ENCODE measurements at places on chromosomes 2 and 18.

- DNase-seq: no peak
Measured at GRCh38 chr2:203569677-203570316, 34.7 kb upstream of the RAPH1 start.

- no peak for DNase-seq
Measured at GRCh38 chr2:72159211-72159993, 11.7 kb upstream of the CYP26B1 start.

DNA sequence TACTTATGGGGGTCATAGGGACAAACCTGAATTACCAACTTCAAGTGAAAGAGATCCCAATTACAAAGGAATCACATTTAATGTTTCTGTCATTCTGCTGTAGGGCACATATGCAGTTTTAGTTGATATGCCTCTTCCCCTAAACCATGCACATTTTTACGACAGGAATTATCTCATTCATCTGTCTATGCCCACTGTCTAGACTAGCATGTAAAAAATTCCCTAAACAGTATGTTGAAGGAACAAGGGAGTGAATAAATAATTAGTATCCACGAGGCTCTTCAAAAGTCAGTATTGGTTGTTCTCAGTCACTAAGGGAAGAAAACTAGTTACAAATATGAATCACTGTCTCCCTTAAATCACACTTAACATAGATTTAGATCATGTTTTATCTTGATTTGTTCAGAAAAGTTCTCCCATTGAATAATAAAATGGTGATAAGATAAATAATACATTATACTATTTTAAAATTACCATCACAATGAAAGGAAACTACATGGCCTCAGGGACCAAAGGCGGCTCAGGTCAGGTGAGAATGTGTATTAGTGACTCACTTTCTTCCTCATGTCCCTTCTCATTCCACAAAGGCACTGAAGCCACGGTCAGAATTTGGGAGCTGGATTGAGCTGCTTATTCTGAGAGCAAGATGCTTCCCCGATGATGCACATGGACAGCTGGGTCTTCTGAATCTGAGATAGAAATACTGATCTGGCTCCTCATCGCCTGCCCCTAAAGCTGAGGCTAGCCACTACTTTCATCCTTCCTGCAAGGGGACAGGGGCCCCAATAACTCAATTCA is 29.1 kb downstream of the DYM start:
- DNase-seq: no peak

- DNase-seq: no peak
Measured at GRCh38 chr2:214104967-214105366, 305.9 kb upstream of the VWC2L start.

- no peak for DNase-seq
Measured at GRCh38 chr2:9887513-9887912, 44.2 kb downstream of the TAF1B start.

DNA sequence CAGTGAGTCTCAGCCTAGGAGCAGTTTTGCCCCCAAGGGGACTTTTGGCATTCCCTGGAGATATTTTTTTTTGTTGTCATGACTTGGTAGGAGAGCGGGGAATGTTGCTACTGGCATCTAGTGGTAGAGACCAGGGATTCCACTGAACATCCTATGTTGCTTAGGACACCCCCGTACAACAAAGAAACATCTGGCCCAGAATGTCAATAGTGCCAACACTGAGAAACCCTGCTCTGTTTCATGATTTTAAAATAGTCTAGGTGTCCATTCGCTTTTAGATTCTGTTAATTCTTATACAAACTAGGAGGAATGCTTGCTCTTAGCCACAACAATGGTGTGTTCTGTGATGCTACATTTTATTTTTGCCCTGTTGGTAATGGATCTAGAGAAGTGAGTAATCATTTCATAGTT is 225.8 kb upstream of the SIX3 start:
- no peak for DNase-seq

DNA sequence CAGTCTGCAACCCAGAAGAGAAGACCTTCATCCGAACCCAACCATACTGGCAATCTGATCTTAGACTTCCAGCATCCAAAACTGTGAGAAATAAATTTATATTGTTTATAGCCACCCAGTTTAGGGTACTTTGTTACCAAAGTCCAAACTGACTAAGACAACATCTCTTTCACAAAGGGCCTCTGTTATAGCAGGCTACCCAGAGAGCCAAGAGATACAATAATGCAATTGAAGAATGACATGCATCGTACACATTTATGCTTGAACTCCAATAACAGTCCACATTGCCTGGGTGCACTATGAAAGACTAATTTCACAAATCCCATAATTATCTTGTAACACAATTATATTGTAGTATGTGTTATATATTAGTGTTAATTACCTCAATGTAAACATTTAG is 39.1 kb upstream of the ANKRD44 start:
- DNase-seq: no peak

DNA sequence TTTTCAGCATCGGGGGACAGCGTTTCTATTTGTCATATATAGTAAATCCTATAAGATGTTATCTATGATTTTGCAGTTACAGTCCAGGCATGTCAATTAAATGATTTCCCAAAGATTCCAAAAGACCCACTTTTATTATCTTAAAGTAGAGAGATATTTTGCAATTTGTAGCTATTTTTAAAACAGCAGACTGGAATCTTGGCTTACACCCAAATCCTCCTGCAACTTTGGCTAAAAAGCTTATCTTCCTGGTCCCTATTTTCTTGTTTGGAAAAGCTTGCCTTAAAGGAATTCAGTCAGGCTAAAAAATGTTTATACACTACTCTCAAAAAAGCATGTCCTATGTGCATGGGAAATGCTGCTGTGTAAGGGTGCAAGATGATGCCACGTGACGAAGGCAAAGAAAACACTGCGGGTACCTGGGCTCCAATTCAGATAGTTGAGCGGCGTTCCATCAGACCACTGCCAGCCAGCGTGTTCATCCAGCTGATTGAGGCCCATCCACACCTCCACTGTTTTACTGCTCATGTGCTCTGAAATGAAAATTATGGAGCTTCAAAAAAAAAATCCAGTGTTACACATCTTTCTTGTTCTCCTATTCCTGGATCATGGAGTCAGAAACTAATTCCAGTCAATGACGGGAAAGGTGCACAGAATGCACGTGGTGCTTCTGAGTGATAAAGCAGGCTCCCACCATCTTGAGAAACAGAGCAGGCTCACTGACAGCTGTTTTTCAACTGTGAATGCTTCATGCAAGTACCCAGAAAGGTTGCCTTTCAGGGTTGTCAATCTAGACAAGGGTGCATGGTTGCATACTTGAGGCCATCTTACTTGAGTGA is 33.8 kb downstream of the PLA2R1 start:
- no peak for DNase-seq

GRCh38 chr18:58843688-58844035 is 21.0 kb upstream of the ZNF532 start:
- DNase-seq: peak; percentile 45

DNA sequence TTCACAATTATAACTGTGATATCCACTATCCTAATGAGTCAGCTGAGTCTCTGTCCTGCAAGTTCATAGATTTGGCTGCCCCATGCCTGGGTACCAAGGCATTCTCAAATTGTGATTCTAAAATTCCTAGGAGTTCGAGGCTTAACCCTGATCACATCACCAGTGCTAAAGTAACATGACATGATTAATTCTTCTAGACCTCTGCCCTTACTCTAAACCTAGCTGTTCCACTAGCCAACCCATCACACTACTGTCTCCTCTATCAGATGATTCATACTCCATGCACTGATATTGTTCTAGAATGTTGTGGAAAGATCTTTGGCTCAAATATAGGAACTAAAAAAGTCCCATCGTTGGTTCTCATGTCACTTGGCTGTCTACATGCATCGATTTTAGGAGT is 487.6 kb downstream of the PIK3C3 start:
- no peak for DNase-seq

- DNase-seq: no peak
Measured at GRCh38 chr2:64742678-64743077, 89.0 kb upstream of the SERTAD2 start.

- no peak for DNase-seq
Measured at GRCh38 chr2:188664951-188665595, 309.1 kb upstream of the COL3A1 start.

Data from spinal cord (tissue), 10 donors.